ENCODE measurements at places on chromosomes 16 and 17.

GRCh38 chr17:44014437-44015172 lies at the start of gene TMEM101:
TMEM101 (minus strand) TSS chr17:44014963; CDS start chr17:44014952, 11 bp downstream.
- peak; percentile 71 for DNase-seq

DNA sequence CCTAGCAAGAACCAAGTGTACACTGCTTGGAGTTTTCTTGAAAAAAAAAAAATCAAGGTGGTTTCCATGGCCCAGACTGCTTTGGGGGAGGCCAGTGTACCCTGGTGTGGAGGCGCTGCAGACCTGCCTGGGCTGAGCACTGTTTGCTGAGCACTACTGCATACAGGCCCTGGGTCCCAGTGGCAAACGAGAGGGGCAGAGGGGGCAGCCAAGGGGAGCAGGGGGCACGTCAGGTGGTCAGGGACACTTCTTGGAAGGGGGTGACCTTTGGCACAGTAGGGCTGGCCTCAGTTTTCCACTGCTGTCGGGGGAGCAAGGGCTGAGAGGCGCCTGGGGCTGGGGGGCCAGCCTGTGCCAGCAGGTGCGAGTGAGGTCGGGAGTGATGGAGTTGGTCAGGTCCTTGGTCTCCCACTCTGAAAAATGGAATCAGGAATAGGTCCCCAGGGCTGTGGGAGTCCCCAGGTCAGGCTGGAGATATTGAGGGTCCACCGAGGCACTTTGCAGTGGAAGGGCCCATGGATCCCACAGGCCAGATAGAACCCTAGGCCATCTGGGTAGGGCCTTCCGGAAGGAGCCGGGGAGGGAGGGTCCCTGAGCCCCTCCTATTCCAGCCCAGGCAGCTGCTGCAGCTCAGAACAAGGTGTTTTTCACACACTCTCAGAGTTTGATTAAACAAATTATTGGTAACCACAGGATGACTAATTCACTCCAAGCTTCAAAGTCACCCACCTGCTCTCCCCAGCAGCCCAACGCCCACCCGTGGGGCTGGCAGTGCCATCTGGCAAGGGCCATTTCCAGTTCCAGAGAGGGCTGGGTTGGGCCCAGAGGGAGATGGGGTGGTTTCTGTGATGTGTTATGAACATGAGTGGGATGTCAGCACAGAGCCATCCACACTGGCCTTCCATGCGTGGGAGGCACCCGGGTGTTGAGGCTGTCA lies 3.5 kb downstream of the ZFPM1 start:
- peak; percentile 57 for DNase-seq

DNA sequence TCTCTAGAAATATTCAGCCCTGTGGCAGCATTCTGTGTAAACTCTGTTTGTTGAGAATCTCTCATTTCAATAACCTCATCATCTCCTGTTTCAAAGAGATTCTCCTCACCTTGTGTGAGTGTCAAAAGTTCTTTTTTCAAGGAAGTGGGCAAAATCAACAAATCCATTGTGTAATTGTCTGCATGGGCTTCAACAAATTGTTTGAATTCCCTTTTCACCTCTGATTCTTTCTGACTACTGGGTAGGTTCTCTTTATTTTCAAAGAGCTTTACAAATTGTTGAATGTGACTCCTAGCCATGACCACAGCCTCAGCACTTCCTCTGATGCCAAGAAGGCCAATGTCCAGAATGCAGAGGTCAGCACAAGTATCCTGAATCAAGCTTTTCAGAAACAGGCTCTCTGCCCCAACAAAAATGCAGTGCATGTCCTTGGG lies 48.0 kb downstream of the N4BP1 start:
- no peak for DNase-seq

DNA sequence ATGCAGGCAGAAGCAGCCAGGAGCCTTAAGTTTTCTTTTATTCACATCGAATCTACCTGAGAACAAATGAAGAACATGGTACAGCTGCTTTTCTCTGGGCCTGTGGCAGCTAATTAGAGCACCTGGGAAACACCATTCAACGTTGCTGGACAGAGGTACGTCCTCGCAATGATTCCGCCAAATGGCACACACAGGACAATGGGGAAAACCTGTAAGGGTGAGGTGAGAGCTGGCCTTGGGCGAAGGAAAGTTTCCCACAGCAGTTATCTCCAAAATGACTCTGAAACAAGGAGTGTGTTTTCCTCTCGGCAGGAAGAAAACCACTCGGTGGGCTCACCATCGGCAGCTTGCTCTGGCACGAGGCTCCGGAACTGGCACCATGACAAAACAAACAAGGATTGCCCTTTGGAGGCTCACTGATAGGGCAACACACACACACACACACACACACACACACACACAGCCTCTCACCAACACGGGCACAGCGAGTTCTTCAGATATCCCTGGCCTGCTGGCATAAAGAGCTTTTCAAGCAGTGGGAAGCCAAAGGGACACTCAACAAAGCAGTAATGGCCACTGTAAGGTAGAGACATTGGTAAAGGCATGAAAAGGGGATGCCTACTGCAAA lies 73.7 kb downstream of the ZFHX3 start:
- DNase-seq: no peak

- DNase-seq: no peak
Measured at GRCh38 chr17:78442648-78443218, 64.3 kb downstream of the PGS1 start.

GRCh38 chr17:67585077-67585602 lies 132.6 kb upstream of the NOL11 start:
- no peak for DNase-seq

DNA sequence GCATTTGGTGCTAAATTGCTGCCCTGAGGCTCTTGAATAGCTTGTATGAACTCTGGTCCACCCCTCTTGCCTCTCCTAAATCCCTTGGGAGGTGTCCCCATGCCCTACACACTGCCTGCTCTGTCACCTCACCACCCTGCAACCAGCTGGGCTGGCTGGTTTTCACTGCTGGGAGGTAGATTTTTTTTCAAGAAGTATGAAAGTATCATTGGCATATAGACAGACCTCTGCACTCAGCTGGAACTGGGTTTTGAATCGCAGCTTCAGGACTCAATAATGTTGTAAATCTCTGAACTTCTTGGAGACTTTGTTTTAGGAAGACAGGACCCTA lies 184.9 kb downstream of the MSI2 start:
- no peak for DNase-seq

DNA sequence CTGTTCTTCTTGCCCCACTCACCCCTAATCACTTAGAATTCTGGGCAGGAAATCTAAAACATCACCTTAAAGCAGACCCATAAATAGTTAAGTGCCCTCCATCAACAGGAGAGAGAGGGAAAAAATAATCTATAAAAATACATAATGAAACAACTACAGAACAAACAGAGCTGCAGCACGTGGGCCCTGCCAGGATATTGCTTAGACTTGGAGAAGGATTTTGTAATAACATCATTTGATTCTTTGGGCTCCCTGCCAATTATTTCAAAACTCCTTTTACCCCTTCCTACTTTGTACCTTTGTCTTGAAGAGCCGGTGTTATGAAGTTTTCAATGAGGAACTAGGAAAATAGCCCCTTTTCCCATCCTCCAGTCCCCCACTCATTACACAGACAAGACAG lies 130.6 kb upstream of the TOX3 start:
- DNase-seq: no peak

Measured in stimulated activated CD4-positive, alpha-beta T cell treated with anti-CD3 and anti-CD28 coated beads, Interleukin-1b, Interleukin-23, amount 100 ng/mL, for 1 hour (primary cell).